ENCODE measurements at places on chromosomes 4 and X.
A peak's percentile ranks its signal among the peaks of the same experiment; 100 is the strongest.

- DNase-seq = no peak
Observed at GRCh38 chr4:83905952-83906351, 370.0 kb downstream of the GPAT3 start.

DNA sequence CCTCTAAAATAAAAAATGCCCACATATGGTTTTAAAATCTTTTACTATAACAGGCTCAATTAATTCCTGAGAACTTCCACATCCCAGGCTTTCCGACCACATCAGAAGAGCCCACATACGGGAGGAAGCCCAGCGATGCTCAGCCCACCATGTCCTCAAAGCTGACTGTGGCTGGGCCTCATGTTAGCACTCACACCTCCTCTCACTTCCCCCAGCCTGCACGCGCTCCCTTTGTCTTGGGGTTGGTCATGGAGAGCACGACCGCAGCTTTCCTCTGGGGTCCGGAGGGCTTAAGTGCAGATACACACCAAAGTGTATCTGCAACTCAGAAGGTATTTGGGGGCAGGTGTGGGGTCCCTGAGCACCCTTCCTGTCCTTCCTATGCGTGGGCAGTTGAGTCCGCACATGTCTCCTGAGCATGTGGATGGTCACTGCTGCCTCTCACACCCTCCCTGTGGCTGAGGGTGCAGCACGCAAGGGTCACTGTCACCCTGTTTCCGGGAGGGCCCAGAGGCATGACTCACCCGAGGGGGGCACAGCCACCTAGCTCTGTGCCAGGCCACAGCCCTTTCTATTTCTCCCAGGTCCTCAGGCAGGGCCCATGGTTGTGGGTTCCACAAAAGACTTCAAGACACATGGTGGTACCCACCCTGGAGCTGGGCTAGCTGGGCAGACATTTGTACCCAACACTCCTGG lies 21.2 kb downstream of the WDR1 start:
- peak; percentile 49 for DNase-seq

GRCh38 chr4:86398187-86398586 lies 38.3 kb upstream of the MAPK10 start:
- no peak for DNase-seq

DNA sequence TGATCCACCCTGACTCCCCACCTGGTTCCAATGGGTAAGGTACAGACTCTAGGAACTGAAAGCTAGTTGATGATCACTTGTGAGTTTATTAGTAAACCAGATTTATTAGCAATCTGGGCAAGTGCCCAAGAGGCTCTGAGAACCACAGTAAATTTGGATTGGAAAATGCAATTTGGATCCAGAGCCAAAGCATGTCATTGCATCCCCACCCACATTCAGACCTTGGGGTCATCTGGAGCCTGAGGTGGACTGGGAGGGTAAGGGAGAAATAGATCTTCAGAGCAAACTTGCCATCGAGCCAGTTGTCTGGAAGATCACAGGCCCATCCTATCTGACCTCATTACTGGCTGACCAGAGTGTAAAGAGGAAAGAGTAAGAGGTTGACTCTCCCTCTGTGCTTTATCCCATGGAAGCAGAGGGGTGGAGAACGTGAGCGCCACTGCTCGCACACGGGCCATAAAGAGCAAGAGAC lies 78.7 kb upstream of the RASGEF1B start:
- DNase-seq = no peak

- DNase-seq = no peak
Observed at GRCh38 chrX:44003975-44004374, 30.8 kb upstream of the NDP start.

DNA sequence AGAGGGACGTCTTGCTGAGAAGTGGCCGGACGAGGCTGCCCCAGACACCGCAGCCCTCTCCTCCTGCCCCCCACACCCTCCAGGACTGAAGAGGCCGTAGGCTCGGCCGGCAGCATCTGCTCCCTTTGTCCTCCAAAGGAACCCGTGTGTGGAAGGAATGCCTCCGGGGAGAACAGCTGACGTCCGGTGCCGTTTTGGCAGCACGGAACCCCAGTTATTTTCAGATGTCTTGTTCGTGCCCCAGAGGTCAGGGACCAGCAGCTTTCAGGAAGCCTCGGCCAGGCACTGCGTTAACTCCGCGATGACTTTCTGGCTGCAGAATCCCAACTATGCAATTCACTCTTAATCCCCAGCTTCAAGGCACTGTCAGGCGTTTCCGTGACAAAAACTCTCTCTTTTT lies 10.9 kb upstream of the PPP2R3B start:
- DNase-seq = no peak

GRCh38 chr4:161892951-161893350 lies 270.8 kb downstream of the FSTL5 start:
- DNase-seq = no peak

GRCh38 chr4:112938461-112939058 lies 110.9 kb upstream of the ANK2 start:
- DNase-seq = no peak

All from CD4-positive, alpha-beta T cell treated with Interleukin-4 for 4 hours (primary cell).